ENCODE measurements at places on chromosomes 5 and 9.

GRCh38 chr5:95221234-95221633, 63.7 kb downstream of the MCTP1 start:
- DNase-seq = no peak

DNA sequence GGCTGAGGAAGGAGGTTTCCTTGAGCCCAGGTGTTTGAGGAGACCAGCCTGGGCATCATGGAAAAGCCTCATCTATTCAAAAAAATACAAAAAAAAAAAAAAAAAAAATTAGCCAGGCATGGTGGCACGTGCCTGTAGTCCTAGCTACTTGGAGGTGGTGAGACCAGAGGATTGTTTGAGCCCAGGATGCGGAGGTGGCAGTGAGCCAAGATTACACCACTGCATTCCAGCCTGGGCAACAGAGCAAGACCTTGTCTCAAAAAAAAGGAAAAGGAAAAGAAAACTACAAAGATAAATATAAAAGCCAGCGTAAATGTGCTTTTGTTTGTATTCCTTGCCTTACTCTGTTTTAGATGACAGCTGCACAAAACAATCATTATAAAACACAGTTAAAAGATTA, 2249.2 kb upstream of the C9orf72 start:
- no peak for DNase-seq

GRCh38 chr9:18922161-18922885, 110.7 kb downstream of the SAXO1 start:
- DNase-seq = no peak

- DNase-seq = no peak
Measured at GRCh38 chr5:141508798-141509611, 20.1 kb downstream of the PCDHGC5 start.

DNA sequence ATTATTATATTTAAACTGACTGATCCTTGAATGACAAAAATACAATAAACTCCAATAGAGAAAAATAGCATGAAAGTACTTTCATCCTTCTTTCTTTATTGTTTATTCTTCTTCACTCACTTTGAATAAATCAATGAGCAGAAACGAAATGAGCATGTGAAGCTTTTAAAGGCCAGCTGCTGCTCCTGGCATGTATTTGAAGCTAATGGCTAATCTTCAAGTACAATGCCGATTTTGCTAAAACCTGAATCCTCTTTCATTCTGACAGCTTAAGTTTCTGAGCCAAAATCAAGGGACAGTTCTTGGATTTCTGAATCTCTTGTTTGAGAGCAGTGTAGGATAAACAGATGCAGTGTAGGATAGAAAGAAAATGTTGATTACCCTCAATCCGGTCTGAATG, 237.3 kb downstream of the CDH10 start:
- DNase-seq = no peak

GRCh38 chr9:126621919-126622735, 8.4 kb downstream of the LMX1B start:
- no peak for DNase-seq

- no peak for DNase-seq
Measured at GRCh38 chr5:95406426-95407090, 15.4 kb downstream of the FAM81B start.

Data from NCI-H1436 treated with DMSO at 0.1 percent for 48 hours (cell line).